Esophagus muscularis mucosa (tissue), 4 donors: ENCODE measurements at places on chromosomes 2 and 18. TPM values are rescaled to one million over a fixed set of nuclear protein-coding genes. Genes with fewer than 3 reads are reported as not detected.

DNA sequence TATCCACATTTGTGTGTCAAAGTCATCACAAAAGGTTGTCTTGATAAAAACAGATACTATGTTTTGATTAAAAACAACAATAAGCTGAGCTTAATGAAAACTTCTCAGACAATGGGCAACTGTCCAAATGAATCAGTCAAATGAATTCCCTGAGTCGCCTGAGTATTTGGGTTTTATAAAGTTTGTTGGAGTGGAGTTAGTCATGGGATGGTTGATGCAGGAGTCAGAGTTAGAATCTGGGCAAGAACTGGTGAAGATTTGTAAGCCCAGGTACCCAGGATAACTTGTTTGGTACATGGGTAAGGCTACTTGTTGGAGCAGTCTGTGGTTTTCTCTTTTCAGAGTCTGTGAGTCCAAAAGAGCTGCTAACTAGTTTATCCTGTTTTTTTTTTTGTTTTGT is 34.4 kb upstream of the RAPGEF4 start:
- no peak overlapping the region for H3K4me3 ChIP-seq
- no peak overlapping the region for H3K27ac ChIP-seq
- no peak for DNase-seq
- H3K4me1 ChIP-seq: no peaks in the 10 kb centered on the region

DNA sequence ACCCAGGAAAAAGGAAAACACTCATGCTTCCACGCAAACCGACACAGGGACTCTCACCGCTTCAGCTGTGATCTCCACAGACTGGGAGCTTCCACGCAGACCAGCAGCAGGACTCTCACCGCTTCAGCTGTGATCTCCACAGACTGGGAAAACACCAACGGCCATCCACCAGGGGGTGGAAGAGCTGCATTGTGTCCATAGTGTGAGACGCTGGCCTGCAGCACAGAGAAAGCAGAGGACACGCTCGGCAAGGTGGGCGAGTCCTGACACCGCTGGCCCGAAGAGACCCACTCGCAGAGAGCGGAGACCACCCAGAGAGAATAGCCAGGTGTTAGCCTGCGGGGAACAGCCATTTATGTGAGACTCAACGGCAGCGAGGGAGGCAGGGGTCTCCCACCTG is 42.5 kb upstream of the NFATC1 start:
- H3K36me3 ChIP-seq: no peaks in the 10 kb centered on the region
- no peak overlapping the region for H3K27ac ChIP-seq
- no peaks in the 10 kb centered on the region for H3K4me1 ChIP-seq
- no peak overlapping the region for H3K4me3 ChIP-seq
- DNase-seq: no peak

DNA sequence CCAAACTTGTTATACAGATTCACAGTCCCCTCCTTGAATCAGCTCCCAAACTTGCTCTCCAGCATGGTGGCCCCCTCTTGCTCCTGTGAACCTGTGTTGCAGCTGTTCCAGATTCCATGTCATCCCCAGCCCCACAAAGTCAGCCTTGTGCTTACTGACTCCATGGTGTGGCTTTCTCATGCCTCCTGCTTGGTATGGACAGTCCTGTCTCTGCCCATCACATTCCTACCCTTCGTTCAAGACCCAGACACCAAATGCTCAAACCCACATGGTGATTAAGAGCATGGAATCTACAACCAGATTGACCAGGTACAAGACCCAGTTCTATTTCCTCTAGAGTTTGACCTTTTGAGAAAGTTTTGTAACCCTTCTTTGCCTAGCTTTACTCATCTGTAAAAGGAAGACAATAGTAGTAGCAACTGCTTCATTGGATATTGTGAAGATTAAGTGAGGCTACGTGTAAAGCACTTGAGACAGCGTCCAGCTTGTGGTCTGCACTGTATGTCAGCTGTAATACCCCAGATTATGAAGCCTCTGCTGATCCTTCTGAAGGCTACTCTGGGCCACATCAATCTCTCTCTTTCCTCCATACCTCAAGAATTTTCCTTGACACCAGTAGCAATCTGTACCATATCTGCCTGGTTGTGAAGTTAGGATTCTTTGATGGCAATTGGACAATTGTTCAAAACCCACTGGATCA is 146.4 kb upstream of the HAAO start:
- H3K4me1 ChIP-seq: peaks cover 43% of the 10 kb centered on the region
- H3K36me3 ChIP-seq: no peaks in the 10 kb centered on the region
- H3K27ac ChIP-seq: peak overlapping the region; percentile 42
- no peaks in the 10 kb centered on the region for H3K27me3 ChIP-seq
- DNase-seq: no peak
- no peak overlapping the region for H3K4me3 ChIP-seq

The ASXL2 gene
- 17.4 TPM for total RNA-seq
